ENCODE measurements at places on chromosomes 12 and 14.

GRCh38 chr12:109940339-109940923 is 40.4 kb downstream of the TCHP start:
- DNase-seq, result no peak

DNA sequence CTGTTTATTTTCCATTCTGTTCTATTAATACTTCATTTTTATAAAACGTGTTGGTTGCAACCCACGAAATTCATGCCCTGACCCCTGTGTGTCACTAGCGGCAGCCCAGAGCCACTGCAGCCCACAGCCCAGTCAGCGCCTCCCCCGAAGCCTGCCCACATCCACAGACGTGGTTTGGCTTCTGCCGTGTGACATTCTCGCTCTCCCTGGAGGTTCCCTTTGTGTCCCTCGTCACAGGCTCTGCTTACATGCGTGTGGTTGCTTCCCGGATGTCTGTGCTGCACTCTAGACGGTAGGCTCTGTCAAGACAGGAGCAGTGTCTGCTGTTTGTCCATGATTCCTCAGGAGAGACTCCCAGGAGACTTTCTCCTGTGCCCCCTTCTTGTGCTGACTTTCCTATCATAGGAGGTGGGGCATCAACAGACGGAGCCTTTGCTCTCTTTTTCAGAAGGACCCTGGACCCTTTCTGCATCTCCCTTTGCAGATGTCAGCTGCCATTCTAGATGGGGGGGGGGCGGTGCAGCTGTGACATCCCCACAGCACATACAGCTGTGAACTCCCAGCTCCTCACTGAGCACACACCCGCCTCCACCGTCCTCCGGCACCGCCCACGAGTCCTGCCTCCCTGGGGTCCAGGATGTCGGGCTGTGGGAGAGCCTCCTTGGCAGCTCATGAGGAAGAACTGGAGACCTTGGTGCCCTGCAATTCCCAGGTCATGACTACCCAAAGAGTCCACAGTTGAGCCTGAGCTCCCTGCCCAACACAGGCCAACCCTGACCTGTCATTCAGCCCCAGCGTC is 36.8 kb upstream of the PIWIL1 start:
- no peak for DNase-seq

DNA sequence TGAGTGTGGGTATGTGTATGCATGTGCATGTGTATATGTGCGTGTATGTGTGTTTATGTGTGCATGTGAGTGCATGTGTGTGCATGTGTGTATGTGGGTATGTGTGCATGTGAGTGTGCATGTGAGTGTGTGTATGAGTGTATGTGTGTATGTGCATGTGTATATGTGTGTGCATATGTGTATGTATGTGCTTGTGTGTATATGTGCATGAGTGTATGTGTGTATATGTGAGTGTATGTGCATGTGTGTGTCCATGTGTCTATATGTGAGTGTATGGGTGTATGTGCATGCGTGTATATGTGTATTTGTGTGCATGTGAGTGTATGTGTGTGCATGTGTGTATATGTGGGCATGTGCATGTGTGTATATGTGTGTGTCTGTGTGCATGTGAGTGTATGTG is 25.7 kb downstream of the FAIM2 start:
- DNase-seq, result no peak

DNA sequence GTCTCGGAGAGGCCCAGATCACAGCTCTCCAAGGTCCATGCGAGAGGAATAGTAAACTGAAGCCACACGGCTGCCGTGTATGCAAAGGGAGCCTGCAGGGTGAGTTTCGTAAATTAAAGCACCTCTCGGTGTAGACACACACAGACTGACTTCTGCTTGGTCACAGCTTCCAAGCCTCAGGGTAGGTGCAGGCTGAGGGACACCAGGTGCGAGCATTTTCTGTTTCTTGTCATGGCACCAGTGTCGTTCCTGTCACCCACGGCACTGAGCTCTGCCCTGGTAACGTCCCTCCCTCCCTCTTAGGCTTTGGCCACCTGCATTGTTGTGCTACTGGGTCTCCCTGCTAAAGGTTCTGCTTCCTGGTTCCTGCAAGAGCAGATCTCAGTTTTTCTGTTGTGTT is 76.2 kb upstream of the DYNC1H1 start:
- DNase-seq, result no peak

GRCh38 chr14:96830946-96831345 is 33.8 kb downstream of the VRK1 start:
- no peak for DNase-seq
